ENCODE measurements at places on chromosomes 16 and 17.
A peak's percentile ranks its signal among the peaks of the same experiment; 100 is the strongest.

DNA sequence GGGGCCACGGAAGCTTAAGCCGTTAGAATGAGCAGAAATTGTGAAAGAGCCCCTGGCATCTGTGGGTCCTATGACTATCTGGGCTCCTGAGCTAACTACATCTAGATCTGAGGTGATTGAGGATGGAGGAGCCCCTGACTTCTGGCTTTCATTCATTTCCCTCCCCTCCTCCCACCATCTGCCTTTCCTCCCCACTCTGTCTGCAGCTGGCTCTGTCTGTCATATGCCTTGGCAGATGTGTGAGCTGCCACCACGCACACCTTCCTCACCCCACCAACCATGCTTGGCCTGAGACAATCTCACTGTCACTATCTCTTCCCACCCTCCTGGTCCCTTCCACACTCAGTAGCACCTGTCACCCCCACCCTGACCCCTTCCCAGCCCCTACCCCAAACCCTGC lies 5.1 kb downstream of the CD300E start:
- DNase-seq = no peak

DNA sequence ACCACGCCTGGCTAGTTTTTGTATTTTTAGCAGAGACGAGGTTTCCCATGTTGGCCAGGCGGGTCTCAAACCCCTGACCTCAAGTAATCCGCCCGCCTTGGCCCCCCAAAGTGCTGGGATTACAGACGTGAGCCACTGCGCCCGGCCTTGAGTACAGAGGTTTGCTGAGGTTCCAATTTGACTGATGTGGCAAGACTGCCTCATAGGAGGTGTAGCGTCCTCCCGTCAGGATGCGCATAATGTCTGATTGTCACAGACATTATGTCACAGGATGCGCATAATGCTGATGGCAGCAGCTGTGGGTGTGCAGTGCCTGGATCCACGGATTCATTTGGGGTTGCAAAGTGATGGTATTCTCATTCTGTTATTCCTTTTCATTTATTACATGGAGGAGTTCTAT lies 45.2 kb downstream of the HAPSTR1 start:
- no peak for DNase-seq

GRCh38 chr17:50362661-50363060 lies 10.3 kb downstream of the MRPL27 start:
- DNase-seq = no peak

DNA sequence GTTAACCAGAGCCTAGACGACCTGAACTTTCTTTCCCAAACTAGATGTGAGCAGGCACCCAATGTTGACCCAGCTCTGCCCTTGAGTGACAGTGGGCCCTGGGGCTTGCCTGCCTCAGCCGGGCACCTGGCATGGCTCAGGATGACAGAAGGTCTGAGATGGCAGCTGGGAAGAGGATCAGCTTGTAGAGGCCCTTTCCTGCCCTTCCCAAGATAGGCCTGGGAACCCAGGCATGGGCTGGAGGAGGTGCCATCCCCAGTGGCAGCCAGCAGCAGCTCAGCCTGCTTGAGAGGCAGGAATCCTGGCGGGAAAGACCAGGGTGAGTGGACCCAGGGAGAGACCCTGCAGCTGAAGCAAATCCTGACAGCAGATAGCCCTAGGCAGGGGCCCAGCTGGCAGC lies 59.1 kb downstream of the PIPOX start:
- DNase-seq = no peak

- no peak for DNase-seq
These were observed 40.7 kb upstream of the ZKSCAN2 start for GRCh38 chr16:25298165-25298872.

- peak; percentile 71 for DNase-seq
These were observed 4.8 kb downstream of the LGALS3BP start for GRCh38 chr17:78974635-78975591.

DNA sequence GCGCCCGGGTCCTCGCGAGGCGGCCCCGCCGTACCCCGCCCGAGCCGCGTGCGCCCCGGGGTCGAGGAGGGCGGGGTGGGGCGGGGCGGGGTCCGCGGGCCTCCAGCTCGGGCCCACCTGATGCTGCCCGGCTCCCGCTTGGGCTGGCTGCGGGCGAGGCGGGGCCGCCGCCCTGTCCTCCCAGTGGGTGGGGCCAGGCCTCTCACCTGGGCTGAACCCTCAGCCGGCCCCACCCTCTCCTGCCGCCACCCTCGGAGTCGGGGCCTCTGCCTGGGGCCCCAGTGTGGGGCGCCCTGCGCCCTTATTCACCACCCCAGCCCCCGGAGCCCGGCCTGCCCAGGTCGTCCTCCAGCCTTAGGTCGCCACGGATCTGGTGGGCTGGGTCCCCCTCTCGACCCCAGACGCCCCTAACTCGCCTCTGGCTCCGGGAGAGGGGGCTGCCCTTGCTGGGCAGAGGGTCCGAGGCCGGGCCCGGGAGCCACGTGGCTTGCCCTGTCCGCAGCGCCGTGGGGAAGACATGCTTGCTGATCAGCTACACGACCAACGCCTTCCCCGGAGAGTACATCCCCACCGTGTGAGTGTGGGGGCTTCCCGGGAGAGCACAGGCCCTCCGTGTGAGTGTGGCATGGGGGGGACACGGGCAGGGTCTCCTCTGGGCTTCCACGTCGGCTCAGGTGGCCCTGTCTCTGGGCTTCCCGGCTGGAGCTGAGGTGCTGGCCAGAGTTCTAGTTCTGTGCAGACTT lies 578 bp downstream of the RAC3 start:
- DNase-seq = no peak

Data from breast epithelium (tissue), 4 donors.